Anterior cingulate cortex (tissue), 58 donors: ENCODE measurements at places on chromosomes 7 and 10.

DNA sequence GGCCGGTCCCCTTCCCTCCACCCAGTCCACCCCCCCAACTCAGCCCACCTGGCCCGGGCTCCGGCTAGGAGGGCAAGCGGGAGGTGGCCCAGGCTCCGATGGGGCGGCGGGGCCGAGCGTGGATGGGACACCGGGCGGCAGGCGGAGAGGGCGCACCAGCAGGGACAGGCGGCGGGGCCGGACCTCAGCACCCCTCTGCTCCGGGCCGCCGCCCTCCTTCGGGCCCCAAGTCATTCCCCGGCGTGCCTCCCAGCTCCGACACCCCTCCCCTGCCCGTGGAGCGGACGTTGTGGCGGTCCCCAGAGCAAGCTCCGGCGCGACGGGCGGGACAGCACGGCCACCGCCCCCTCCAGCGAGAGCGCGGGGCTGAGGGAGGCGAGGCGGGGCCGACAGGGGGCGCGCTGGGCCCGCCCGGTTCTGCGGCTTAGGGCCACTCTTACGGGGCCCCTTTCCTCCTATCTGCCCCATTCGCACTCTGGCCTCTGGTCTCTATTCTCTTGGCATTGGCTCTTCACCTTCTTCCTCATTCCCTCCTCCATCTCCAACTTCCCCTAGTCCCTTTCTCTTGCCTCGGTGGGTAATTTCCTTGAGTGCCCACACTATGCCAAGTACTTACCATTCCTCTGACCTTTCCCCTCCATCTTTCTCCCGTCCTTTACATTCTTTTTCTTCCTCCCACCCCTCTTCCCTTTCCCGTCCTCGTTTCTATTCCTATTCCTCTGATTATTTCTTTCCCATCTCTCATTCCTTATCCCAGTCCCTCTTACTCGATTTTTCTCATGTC lies 701 bp upstream of the GBX1 start:
- DNase-seq, result no peak

DNA sequence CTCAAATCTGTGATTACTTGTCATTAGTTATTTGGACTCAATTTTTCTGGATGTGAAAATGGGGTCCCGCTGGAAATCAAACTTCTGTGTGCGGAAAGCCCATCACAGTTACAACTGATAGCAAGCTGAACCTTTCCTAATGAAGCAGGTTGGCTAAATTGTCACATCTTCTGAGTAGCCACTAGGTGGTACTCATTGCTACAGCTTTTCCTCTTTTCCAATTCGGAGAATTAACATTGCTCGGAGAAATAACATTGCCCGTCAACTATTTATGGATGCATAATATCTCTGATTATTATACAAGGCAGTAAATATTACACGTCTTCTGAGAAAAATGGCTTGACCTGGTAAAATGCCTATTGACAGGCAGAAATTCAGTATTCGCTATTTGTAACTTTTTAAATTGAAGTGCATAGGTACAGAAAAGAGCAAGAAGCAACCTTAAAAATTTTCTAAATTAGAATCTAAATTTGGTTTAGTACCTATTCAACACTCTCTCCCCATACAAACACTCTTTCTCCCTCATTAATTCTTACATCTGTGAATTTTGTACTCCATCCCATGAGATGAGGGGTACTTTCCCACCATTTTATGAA lies 17.3 kb upstream of the BLOC1S2 start:
- no peak for DNase-seq

GRCh38 chr7:129354428-129355157 lies 79.6 kb upstream of the STRIP2 start:
- no peak for DNase-seq

DNA sequence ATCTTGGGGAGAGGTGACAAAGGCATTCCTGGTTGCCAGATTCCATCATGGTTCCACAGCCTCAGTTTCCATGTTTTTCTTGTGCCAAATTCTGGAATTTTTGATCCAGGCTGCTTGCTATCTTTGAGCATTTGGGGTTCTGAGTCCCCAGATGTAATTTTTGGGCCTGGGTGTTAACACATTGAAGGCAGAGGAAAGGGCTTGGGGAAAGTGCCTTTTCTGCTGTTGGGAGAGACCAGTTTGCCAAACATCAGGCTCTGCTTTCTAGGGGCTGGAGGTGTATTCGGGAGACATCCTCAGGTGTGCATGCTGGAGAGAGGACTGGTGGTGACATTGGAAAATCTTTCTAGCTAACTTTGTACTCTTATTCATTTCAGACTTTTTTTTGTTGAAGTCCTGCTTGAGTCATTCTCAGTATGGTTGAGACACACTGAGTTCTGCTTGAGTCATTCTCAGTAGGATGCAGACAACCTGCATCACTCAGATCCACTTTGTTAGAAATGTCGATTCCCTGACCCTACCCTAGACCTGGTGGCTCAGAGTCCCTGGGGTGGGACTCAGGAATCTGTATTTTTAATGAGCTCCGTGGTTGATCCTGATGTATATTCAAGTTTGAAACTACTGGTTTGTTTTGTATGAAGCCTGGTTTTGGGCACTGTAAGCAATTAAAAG lies 101.0 kb downstream of the LRMDA start:
- DNase-seq, result no peak

DNA sequence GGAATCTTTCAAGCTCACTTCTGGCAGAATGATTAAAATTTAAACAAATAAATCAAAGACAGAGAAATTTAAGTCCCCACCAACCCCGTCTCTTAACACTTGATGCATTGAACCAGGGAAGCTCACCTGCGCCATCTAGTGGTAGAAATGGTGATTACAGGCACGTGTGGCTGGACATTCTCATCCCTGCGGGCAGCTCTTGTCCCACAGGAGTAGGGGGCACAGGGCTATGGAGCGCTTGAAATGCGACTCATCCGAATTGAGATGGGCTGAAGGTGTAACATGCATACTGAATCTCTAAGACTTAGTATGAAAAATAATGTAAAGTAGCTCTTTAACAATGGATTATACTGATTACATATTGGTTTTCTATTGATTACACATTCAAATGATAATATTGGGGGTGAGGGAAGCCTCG lies 24.8 kb upstream of the SLIT1 start:
- DNase-seq, result peak; percentile 22

- no peak for DNase-seq
Measured at GRCh38 chr10:102965311-102965851, 47.3 kb downstream of the CNNM2 start.

DNA sequence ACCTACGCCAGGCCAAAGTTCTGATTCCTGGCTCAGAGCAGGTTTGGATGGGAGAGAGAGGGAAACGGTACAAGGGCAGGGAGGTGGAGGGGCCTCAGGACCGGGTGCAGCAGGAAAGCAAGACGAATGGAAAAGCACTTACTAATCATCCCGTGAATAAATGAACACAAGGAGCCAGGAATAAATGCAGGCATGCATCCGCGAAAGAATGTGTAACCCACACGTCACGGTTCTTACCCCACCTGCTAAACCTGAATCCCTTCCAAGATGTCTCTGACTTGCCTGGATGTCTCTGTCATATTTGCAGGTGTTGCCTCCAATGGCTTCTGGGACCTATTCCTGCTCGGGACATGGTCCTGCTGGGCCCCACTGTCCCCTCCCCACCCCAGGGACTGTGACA lies 335.2 kb upstream of the RNF32 start:
- DNase-seq, result no peak

DNA sequence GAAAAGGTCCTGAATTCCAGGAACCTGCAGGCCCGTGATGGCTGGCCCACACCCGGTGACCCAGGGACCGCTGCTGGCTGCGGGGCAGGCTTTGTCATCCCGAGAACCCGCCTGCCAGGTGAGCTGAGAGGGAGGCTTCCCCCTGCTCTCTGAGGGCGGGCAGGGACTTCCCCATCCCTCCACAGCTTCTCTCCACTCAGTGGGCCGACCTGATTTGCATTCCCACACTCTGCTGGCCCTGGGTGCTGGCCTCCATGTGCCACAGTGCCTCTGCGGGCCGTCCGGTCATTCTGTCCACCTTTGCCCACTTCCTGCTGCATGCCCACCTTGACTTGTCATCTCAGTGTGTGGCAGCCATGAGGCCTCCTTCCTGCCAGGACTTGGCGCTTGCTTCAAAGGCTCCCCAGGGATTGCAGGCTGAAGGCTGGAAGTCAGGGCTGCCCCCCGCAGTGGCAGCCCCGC lies 35.3 kb downstream of the PALD1 start:
- DNase-seq, result no peak
